Activated naive CD8-positive, alpha-beta T cell treated with anti-CD3 and anti-CD28 coated beads for 36 hours (primary cell): ENCODE measurements at places on chromosomes 1 and 21. TPM values are rescaled to one million over a fixed set of nuclear protein-coding genes. Genes with fewer than 3 reads are reported as not detected.
A peak's percentile ranks its signal among the peaks of the same experiment; 100 is the strongest.

Gene TMEM54
- total RNA-seq = 1.4 TPM

Gene TTC24
- 18.7 TPM for total RNA-seq

Gene CYP2J2
- 3.2 TPM for total RNA-seq

DNA sequence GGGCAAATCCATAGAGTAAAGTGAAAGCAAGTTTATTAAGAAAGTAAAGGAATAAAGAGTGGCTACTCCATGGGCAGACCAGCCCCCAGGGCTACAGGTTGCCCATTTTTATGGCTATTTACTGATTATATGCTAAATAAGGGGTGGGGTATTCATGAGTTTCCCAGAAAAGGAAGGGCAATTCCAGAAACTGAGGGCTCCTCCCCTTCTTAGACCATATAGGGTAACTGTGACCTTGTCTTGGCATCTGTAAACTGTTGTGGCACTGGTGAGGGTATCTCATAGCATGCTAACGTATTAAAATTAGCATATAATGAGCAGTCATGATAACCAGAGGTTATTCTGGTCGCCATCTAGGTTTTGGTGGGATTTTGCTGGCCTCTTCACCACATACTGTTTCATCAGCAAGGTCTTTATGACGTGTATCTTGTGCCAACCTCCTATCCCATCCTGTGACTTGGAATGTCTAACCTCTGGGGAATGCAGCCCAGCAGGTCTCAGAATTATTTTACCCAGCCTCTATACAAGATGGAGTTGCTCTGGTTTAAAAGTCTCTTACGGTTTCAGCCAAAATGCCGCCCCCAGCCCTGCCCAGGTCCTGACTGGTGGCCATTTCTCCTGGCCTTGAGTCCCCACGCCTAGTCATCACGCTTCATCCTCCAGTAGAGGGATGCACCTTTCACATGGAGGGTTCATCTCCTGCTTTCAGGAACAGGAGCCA, 982 bp upstream of the TRIM17 start:
- no peak for DNase-seq

- no peak for DNase-seq
Observed at GRCh38 chr1:70528590-70529333, 117.7 kb downstream of the CTH start.

GRCh38 chr1:162297208-162297607, 79.4 kb downstream of the SPATA46 start:
- no peak for DNase-seq

DNA sequence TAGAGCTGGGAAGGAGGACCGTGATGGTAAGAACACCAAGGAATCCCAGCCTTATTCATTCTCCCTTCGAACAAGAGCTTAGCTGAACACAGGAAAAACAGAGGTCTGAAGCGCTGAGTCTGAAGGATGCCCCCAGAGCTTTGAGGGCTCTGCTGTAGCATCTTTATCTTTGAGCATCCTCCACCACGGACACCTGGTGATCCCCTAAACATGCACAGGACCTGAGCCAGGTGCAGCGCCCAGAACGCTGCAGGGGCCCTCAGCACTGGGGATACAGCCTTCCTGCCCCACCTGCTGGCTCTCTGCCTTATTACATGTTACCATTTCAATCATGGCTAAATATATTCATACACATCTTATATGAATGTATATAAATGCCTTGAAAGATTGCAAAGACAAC, 7.7 kb upstream of the GPATCH4 start:
- DNase-seq = peak; percentile 57

DNA sequence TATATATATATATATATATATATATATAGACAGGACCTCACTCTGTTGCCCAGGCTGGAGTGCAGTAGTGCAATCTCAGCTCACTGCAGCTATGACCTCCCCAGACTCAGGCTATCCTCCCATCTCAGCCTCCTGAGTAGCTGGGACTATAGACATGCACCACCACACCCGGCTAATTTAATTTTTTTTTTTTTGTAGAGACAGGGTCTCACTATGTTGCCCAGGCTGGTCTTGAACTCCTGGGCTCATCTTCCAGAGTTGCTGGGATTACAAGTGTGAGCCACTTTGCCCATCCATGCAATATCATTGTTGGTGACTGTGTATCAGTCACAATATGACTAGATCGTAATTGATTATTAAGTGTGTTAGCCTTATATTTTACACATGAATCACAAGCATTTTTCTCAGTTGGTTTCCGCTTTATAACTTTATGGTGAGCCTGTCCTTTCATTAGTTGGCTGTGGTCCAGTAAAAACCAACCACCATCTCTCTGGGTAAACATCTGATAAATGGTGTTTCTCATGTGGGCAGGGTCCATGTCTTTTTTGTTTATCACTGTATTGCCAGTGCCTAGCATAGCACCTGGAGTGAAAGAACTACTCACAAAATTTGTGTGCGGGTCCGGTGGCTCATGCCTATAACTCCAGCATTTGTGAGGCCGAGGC, 63.6 kb downstream of the MYOM3 start:
- DNase-seq = no peak
